ENCODE measurements at places on chromosomes 2 and 18.

DNA sequence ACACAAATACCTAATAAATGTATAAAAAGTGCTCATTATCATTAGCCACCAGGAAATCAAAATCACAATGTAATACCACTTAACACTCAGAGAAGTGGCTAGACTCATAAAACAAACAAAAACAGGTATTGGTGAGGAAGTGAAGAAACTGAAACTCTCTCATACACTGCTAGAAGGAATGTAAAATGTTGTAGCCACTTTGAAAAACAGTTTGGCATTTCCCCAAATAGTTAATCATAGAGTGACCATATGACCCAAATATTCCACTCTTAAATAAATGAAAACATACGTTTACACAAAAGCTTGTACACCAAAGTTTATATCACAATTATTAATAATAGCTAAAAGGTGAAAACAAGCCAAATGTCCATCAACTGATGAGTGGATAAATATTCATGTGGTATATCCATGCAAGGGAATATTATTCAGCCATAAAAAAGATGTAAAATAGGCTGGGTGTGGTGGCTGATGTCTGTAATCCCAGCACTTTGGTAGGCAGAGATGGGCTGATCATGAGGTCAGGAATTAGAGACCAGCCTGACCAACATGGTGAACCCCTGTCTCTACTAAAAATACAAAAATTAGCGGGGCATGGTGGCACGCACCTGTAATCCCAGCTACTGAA, 86.2 kb upstream of the COL5A2 start:
- no peak for DNase-seq

DNA sequence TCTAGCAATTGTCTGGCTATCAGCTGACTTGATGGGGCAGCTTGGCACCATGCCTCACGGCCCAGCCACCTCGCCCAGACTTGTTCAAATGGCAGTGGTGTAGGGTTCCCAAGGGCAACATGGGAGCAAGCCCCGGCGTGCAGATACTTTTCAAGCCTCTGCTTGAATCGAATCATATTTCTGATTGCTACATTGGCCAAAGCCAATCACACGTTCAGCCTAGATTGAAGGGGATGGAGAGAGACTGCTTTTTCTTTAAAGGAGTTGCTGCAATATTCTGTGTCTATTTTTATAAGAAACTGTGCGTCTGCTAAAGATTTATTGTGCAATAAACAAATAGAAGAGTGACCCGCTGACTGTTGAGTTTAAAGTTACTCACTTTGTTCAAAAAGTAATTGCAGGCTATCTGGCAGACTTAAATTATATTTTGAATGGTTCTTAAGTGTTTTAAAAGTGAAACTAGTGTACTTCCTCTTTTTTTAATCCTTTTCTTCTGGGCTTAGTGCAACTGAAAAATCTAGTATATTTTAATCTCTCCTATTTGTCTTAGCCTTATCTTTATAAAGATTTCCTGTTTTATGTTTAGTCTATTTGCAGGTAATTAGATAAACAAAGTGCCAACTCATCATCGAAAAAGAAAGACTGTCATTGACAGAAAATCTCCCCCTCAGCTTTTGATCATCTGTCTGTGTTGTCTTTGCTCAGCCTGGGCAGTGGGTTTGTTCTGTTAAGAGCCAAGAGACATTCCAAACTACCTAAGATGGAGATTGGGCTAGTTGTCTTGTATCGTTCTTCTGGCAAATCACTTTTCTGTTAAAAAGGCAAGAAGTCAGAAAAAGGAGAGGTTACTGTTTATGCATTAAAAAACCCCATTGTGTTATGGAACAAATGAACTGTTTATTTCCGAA, 156.1 kb downstream of the TPGS2 start:
- peak; percentile 46 for DNase-seq

GRCh38 chr2:188664951-188665595, 309.1 kb upstream of the COL3A1 start:
- DNase-seq: no peak

GRCh38 chr2:96154506-96155380, 9.5 kb upstream of the DUSP2 start:
- DNase-seq: no peak

DNA sequence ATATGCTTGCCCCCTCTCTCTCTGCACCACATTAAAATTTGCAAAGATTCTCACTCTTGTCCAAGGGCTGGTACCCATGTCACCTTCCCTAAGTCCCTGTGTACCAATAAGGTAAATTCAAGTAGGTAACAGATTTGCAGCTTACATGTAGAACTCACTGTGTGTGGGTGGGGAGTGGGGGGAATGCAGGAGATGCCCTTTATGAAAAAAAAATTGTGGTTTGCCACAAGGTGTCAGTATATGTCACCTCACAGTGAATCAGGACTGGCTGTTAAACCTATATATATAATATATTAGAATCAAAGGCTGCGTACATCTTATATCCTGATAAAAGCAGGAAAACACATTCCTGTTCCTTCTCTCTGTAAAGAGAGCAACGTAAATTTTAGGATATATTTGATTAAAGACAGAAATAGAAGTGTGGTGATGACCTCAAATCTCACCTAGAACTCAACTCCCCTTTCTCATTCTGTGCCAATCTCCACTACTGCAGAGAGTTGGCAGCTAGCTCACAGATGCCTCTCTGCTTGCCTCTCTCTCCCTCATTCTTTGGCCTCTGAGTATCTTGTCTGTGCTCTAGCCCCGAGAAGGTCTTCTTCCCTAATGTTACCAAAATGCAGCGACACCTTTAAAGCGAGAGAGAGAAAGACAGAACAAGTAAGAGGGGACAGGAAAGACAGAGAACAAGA, 536 bp downstream of the XDH start:
- peak; percentile 40 for DNase-seq

GRCh38 chr2:197875763-197876162, 71.4 kb downstream of the PLCL1 start:
- no peak for DNase-seq

DNA sequence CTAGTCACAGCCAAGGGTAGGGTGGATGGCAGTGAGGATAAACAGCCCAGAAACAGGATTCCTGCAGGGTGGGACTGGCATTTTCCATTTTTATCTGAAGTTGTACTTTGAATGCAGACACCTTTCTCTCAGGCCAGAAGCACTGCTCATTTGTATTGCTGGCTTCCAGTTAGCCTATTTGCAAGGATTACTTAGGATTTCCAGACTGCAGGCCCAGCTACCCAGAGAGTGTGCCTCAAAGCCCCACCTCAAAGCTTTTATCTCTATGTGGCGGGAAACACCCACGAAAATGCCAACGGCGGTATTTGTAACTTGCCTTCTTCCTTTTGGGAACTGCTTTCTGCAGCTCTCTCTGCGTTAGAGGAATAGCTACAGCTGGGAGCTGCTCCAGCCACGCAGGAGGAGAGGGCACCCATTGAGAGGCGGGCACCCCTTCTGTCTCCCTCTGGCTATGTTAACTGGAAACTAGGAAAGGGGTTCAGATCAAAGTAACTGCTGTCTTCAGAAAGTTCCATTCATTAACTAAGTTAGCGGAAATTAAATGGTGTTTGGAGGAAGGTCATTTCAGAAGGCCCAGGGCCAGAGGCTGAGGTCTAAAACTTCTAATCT, 144.9 kb downstream of the TGIF1 start:
- DNase-seq: no peak

DNA sequence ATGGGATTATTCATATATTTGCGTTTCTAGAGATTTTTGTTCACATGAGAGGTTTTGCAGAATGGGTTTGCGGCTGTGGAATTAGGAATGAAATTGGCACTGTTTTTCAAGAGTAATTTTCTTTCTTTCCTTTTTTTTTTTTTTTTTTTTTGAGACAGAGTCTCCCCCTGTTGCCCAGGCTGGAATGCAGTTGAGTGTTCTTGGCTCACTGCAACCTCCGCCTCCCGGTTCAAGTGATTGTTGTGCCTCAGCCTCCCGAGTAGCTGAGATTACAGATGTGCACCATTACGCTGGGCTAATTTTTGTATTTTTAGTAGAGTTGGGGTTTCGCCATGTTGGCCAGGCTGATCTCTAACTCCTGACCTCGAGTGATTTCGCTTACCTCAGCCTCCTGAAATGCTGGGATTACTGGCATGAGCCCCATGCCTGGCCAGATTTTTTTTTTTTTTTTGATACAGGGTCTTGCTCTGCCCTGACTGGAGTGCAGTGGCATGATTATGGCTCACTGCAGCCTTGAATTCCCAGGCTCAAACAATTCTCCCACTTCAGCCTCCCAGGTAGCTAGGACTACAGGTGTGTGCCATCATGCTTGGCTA, 65.3 kb downstream of the MIB1 start:
- DNase-seq: no peak

DNA sequence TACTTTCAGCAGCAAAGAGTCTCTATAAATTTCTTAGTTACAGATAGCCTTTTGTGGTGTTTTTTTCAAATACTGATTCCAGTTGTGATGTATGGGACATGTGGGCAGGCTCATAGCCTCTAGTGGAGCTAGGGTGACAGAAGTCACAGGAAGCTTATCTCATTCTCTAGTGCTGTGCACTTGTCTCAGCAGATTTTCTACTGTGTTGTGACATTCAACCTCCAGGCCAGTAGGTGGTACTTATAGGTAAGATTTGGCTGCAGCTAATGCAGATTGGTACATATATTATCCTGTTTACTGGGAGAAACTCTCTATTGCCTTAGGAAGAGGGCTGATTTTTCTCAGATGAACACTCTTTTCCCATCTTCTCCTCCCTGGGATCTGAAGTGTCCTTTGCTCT, 176.2 kb downstream of the CALCRL start:
- DNase-seq: peak; percentile 11

GRCh38 chr2:21155365-21156136, 31.8 kb downstream of the TDRD15 start:
- no peak for DNase-seq

DNA sequence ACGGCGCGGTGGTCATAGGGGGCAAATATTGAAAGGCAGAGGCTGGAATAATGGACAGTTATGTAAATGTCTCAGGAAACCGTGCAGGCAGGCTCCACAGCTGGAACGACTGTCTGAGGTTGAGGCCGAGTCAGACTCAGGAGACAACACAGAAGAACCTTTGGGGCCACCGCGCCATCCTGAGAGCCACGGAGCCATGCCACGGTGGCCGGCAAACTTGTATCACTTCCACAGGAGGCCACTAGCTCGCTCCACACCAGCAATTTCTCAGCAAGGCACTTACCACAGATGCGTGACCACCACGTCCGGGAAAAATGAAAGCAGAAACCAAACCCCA, 156.7 kb upstream of the SALL3 start:
- no peak for DNase-seq

DNA sequence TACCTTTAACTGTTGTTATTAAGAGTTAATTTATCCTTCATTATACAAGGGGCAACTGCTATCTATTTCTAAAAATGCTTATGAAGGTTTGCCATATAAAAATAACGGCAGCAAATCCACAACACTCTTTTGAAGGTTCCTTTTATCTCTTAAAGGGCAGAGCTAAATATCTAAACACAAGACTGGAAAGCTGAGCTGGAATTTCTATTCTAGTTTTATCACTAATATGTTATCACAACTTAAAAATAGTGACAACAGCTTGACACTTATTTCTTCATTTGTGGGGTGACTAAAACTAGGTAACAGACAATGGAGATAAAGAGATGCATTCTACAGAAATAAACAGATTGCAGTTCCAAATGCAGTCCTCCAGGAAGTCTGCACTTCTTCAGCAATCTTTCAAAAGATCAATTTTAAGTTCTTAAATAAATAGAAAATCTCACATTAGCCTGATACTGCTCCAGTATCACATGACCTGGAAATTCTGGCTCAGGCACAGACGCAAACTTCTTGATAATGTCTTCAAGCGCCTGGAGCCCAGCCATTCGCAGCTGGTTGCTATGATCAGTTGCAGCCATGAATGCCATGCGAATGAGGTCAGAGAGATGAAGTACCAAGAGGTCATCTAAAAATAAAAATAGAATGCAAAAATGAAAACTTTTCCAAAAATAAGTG, 54.0 kb upstream of the STRN start:
- no peak for DNase-seq

GRCh38 chr18:63578357-63578958, 8.7 kb upstream of the SERPINB13 start:
- DNase-seq: peak; percentile 77

DNA sequence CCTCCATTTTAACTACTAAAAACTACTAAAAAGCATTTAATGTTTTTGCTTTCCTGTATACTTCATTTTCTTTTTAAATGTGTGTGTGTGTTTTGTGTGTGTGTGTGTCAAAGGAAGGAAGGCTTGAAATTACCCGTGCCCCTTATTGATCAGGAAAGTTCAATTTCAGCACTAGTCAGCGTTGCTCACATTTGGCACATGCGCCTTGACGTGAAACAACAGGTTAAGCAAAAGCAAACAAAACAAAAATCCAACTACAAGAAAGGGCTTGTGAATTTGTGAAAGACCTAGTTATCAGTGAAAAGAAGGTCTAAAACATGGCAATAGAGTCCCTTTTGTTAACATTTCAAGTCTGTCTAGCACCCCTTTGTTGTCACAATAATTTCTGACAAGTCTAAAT, 72.5 kb downstream of the KCNH7 start:
- DNase-seq: no peak

GRCh38 chr2:191598296-191598695, 79.6 kb upstream of the NABP1 start:
- DNase-seq: no peak

DNA sequence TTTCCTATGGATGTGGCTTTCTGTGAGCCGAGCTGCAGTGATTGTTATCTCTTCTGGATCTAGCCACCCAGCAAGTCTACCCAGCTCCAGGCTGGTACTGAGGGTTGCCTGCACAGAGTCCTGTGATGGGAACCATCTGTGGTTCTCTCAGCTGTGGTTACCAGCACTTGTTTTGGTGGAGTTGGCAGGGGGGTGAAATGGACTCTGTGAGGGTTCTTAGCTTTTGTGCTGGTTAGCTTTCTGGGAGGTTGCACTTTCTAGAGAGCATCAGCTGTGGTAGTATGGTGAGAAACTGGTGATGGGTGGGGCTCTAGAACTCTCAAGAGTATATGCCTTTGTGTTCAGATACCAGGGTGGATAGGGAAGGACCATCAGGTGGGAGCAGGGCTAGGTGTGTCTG, 45.4 kb upstream of the MYL1 start:
- DNase-seq: no peak

- no peak for DNase-seq
Measured at GRCh38 chr2:48200620-48201293, 294.5 kb upstream of the FBXO11 start.

GRCh38 chr2:6951046-6951445, 33.8 kb downstream of the RNF144A start:
- no peak for DNase-seq

DNA sequence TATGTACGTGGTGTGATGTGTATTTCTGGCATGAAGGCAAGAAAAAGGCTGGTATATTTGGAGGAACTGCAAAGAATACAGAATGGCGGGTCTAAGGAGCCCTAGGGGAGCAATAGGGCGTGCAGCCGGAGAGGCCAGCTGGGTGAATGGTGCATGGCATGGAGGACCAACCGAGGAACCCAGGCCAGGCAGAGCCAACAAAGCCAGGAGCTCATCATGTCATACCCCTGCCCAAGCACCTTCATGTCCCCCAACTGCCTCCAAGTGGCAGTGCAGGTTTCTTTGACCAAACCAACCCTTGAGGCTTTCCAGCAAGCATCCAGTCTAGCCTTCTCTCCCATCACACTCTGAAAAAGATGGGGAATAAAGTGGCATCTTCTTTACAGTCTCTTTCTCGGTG, 8.9 kb upstream of the KCNK3 start:
- no peak for DNase-seq

GRCh38 chr2:27041752-27042151, 9.0 kb downstream of the TMEM214 start:
- DNase-seq: no peak

GRCh38 chr2:105723431-105723830, 21.3 kb upstream of the NCK2 start:
- DNase-seq: no peak
